ENCODE measurements at places on chromosomes 5 and 9.

DNA sequence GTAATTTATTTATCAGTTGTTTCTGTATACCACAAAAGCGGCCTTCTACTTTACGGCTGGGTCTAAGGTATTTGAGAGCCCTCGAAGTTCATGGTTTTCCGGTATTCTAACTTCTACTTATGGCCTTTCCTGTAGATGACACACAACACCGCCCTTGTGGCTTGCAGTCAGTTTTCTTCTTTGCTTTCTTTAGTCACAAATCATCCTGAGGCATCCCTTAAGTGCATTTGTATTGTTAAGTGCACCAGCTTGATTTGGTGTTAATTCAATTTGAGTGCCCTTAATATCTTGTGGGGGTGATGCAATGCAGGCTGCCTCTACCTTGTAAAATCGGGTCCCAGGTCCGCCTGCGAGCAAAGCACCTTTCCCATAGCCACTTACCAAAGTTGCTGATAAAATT, 511.9 kb downstream of the CCDC171 start:
- no peak for DNase-seq

GRCh38 chr5:166581826-166582225, 1709.6 kb upstream of the WWC1 start:
- DNase-seq = no peak

DNA sequence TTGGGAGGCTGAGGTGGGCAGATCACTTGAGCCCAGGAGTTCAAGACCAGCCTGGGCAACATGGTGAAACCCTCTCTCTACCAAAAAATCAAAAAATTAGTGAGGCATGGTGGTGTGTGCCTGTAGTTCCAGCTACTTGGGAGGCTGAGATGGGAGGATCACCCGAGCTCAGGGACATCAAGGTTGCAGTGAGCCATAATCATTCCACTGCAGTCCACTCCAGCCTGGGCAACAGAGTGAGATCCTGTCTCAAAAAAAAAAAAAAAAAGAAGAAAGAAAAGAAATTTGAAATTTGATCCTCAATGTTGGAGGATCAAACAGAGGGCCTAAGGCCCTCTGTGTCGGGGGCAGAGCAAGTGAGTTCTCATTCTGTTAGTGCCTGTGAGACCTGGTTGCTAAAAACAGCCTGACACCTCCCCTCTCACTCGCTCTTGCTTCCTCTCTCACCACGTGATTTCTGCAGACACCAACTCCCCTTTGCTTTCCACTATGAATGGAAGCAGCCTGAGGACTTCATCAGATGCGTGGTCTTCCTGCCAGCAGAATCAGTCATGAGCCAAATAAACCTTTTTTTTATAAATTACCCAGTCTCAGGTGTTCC, 8.4 kb upstream of the GOLPH3 start:
- DNase-seq = no peak

DNA sequence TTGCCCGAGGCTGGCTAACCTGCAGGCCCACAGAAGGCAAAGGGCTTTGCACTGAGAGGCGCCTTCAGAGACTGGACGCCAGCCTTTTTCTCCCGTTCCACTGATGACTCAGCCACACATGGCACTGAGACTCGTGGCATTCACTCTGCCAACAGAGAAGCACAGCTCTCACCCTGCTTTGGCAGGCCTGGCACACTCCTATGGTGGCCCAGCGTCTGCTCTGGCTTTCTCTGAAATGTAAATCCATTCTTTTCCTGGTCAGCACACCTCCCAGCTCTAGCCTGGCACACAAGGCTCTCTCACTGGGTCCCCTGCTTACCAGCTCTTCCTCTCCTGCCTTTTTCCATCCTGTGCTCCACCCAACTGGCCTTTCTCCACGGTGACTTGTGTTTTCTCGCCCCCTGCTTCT, 5.9 kb upstream of the MELK start:
- no peak for DNase-seq

DNA sequence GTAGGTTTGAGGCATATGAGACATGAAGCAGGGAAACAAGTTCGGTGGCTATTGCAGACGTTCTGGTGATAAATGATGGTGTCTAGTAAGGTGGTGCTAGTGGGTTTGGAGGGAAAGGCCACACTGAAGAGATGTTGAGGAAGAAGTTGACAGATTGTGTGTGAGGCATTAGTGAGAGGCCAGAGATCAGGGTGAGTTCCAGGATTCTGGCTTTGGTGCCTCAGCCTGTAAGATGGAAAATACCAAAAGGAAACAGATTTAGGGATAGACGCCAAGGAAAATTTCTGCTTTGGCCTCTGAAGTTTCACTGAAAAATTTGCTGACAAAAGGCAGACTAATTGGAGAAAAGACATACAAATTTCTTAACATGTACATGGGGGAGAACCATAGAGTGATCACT, 6.4 kb upstream of the PAIP1 start:
- DNase-seq = no peak

- no peak for DNase-seq
Measured at GRCh38 chr5:129609710-129610109, 138.2 kb upstream of the MINAR2 start.

DNA sequence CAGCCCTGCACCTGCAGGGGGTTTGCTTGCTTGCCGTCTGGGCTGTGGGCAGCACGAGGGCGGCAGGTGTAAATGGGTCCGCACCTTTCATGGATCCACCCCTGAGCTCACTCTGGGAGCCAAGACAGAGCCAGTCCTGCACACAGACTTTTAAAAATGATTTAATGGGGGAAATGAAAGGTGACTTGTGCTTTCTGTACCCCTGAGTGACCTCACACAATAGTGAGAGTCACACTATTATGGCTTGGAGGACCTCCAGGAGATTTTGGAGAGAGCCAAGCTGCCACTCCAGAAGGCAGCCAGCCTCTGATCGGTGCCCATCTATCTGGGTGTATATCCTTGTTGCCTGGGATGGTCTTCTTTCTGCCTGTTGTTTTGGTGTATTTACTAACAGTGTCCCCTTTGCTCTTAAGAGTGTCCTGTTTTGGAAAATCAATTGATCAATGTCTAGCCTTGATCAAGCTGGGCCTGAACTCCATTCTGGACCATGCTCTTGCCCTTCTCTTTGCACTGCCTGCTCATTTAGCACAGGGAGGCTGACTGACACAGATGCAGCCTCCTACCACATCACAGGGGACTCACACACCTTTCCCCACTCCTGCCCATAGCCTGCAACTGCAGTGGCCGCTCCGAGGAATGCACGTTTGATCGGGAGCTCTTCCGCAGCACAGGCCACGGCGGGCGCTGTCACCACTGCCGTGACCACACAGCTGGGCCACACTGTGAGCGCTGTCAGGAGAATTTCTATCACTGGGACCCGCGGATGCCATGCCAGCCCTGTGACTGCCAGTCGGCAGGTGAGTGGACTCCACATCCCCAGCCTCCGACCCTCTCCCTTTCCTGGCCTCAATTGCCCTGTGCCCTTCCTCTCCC, 29.5 kb downstream of the LAMC3 start:
- no peak for DNase-seq

- no peak for DNase-seq
Measured at GRCh38 chr5:45750574-45750973, 54.4 kb upstream of the HCN1 start.

GRCh38 chr9:110874963-110875674, 163.2 kb downstream of the LPAR1 start:
- no peak for DNase-seq

DNA sequence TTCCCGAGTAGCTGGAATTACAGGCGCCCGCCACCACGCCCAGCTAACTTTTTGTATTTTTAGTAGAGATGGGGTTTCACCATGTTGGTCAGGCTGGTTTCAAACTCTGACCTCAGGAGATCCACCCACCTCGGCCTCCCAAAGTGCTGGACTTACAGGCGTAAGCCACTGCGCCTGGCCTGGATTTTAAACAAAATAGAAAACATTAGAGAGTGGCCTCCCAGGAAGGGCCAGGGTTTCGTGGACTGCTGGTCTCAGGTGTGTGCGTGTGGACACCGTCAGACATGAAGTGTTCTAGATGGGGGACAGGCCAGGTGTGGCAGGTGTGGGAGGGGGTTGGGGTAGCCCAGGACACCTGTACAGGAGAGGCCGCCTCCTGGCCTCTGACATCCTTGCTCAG, 7.0 kb upstream of the GBGT1 start:
- DNase-seq = no peak

DNA sequence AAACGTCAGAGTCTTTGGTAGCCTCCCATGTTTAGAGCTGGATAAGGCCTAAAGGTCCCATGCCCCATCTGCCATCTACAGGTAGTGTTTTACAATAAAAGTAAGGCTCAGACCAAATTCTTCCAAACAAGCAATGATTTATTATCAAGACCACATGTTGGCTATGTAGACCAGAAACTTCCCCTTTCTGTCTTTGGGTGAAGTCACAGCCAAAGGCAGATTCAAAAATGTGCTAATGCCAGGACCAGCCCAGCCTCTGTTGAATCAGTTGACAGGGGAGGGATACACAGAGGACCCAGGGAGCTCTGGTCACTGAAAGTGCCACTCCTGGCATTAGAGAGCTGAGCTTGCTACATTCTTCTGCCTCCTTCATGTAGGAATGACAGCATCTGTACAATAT, 360.8 kb downstream of the NTRK2 start:
- DNase-seq = no peak
